EL (cell line): ENCODE measurements at places on chromosomes 12 and 14.

GRCh38 chr14:61662437-61663311 lies 32.6 kb upstream of the HIF1A start:
- peak; percentile 77 for DNase-seq

GRCh38 chr12:67665679-67666078 lies 17.1 kb downstream of the DYRK2 start:
- no peak for DNase-seq

DNA sequence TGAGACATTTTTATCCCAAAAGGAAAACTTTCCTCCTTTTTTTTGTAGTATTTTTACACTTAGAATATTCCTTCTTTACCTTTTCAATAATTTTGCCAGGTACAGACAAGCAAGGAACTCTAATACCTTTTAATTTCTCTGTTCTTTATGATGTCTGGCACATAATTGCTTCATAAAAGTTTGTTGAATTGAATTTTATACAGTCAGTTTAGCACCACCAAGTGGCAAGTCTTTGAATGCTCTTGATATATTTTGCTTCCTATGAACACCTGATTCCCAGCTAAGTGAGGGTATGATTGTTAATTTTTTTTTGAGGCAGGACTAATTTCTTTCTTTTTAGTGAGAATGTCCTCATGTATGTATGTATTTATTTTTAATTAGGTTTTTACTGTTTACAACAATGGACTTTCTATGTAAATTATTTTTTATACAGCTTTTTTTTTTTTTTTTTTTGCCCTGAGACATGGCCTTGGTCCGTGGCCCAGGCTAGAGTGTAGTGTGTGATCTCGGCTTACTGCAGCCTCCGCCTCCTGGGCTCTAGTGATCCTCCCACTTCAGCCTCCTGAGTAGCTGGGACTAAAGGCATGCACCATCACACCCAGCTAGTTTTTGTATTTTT lies 6.9 kb downstream of the TBC1D15 start:
- DNase-seq, result peak; percentile 30

GRCh38 chr12:62599854-62600437 lies 133.3 kb downstream of the MON2 start:
- DNase-seq, result no peak

DNA sequence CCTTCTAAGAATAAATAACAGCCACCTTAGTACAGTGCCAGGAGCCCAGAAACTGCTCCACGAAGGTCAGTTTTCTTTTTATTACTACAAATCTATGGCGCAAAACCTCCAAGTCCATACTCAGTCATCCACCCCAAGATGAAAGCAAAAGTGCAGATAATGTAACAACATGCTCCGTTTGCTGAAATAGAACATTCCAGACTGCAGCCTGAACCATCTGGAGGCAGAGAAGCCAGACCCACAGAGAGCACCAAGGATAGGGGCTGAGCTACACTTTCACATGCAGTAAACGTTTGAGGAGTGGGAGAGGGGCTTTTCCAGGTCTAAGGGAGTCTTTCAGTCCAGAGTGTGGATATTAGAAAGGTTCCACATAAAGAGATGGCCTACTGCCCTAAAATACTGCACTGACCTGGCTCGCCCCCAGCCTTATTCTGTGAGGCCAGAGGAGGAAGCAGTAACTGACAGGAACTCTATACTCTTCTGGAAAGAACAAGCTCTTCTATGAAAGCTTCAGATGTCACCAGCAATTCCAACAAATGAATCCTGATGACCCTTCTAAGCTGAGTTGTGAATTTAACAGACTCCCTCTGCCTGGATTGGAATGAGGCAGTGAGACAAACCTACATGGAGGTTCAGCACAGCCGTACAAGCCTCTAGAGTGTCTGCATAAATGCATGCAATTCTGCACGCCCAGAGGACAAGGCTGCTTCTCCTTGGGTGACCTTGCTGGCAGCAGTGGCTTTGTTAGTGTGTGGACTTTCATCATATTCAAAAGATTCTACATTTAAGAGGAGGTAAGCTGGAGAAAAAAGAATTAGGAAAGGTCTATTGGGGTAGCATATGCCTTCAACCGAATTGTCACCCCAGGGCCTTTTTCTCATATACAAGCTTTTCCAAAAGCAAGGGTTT lies 153.9 kb upstream of the EGLN3 start:
- DNase-seq, result no peak

DNA sequence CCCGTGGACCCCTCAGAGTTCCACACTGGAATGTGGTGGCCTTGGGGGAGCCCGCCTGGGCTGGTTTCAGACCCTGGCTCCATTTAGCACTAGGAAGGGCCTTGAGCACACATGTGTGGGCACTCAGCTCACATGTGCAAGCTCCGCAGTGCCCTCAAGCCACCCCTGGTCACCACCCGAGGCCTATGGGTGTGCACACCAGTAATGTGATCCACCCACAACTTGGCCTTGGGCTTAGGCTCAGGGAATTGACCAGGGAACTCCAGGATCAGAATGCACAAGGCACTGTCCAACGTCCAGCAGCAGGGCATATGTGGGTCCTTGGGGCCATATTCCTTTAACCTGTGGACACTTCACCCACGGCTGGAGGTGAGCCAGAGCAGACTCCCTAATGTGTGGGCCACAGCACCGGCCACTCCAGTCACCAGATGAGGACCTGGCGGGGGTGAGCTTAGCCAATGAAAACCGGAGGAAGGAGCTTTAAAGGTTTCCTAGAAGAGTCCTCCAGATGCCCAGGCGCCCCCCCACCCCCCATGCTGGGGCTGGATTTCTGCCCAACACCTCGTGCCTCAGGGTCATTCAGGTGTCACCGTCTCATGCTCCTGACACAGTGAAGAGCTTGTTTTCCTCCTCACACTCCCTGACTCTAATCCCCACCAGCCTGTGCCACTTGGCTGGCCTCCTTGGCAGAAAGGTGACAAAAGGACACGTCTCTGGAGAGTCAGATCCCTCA lies 209.2 kb downstream of the ZFP36L1 start:
- no peak for DNase-seq

- DNase-seq, result no peak
Measured at GRCh38 chr14:68639000-68639757, 153.7 kb downstream of the ZFP36L1 start.

DNA sequence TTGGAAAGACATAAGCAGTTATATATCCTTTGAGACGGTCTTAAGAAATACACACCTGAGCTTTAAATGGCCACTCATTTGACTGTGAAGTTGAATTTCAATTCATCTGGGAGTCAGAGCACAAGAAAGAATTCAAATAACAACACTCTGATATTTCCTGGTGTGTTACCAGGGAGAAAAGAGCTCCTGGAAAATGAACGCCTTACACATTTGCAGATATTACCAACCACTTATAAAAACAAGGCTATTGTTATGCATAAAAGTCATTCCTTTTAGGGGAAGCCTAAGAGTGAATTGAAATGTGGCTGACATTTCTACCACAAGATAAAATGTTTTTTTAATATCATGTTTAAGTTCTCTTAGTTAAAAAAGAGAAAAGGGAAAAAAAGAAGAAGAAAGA lies 229.2 kb upstream of the PLEKHG7 start:
- no peak for DNase-seq

DNA sequence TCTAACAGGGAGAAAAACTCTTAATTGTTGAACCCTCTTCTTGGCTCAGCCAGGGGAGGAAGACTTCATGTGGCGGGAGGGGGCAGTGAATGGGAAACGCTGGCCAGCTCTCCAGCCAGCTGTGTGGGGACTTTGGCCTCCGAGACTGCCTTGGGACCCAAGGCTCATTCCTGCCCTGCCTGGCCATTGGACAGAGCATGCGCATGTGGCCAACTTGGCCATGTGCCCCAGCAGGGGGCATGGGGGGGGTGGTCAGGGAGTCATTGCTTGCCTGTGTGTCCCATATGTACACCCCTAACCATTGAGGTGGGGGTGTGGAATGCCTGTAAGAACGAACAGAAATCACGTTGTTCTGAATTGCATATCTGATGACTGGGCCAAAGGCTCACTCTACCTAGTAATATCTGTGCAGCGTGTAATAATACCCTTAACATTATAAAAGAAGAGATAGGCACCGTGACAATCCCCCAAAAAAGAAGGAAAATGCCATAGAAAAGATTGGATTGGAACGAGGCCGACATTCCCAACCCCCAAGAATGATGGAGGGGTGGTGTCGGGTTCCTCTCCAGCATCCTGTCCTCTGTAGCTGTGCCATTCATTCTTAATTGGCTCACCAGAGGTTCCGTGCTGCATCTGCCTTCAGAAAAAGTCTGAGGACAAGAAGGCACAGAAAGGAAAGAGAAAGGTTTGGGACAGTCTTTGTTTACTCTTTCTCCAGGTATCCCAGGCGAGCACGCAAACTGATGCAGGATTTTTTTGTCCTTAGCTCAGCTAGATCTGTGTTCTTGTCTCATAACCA lies 3.5 kb upstream of the FAR2 start:
- no peak for DNase-seq

DNA sequence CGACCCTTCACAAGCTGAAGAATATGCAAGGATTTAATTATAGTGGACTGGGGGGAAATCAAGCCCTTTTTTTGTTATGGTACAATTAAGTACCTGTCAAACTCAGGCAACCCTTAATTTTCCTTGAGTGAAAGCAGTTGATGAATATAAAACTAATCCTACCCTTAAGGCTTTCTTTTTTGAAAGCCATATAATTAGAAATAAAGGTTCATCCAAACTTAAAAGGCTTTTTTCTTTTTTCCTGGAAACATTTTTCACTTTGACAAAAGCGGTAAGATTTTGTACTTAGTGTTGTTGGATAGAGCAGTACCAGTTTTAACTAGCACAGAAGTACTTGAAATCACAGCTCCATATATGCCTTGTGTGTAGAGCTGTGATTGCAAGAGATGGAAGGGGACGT lies 91.9 kb upstream of the MANSC4 start:
- DNase-seq, result no peak

DNA sequence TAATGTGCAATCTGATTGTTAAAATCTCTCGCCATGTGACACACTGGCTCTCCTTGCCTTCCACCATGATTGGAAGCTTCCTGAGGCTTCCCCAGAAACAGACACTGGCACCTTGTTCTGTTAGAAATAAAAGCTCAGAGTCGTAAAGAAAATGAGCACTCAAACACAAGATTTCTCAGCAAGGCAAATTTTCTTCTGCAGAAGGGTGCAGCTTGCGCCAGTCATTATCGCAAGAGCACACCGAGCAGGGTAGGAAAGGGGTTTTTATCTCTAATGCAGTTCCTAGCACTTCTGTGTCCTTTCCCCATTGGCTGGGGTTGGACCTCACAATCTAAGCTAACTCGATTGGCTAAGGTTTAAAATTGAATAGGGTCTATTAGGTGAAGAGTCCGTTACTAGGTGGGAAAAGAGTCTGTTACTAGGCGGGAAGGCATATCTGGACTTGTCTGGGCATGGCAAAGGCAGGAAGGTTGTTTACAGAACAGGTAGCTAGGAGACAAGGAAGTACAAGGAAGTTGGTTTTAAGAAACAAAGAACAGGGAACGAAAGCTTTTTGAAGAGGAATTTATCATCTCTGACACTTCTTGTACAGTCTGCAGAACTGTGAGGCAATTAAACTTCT lies 62.6 kb upstream of the BICD1 start:
- no peak for DNase-seq

GRCh38 chr12:108214486-108214885 lies 85.4 kb downstream of the WSCD2 start:
- DNase-seq, result peak; percentile 15

GRCh38 chr14:56115976-56116893 lies 2.0 kb upstream of the PELI2 start:
- DNase-seq, result no peak

- DNase-seq, result no peak
Measured at GRCh38 chr14:75427126-75427481, 718 bp upstream of the JDP2 start.

DNA sequence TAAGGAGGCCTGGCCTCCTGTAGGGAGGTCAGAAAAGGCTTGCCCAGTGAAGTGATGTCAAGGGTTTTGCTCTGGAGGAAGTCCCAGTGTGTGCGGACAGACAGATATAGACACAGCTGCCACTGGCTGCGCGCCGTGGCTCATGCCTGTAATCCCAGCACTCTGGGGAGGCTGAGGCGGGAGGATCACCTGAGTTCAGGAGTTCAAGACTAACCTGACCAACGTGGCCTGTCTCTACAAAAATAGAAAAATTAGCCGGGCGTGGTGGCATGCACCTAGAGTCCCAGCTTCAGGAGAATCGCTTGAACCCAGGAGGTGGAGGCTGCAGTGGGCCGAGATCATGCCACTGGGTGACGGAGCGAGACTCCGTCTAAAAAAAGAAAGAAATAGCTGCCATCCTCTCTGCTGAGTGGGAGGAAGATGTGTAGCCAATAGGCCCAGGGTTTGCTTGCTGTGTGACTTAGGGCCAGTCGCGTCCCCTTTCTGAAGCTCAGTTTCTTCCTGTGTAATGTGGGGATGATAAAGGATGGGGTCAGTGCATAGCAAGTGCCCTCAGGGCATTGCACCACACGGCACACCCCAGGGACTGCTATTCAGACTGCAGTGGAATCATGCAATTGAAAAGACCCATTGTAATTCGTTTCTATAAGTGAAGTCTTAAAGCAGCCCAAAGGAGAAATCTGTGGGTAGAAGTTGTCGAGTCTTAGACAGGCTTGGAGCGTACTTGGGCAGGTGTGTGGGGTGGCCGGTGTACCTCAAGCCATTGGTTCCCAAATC lies 18.7 kb upstream of the MLEC start:
- DNase-seq, result no peak

DNA sequence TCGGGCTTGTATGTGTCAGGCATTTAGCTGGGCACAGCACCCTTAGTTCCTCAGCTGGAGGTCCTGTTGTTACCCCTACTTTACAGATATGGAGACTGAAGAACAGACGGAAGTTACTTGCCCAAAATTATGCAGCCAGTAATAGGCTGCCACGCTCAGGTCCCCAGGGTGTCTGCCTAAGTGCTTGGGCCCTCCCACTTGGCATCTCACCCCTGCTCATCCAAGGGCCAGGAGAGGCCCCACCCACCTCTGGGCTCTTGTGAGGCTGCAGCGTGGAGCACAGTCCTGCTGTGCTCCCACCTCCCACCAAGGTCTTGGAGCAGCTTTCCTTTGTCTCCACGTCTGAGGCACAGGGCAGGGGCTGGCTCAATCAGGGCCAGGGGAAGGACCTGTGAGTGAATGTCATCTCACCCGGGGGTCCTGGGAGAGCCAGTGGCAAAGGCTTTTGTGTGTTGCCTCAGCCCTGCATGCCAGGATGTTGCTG lies 64.6 kb downstream of the BEGAIN start:
- DNase-seq, result no peak

GRCh38 chr12:27048822-27049752 lies 26.7 kb downstream of the MED21 start:
- peak; percentile 76 for DNase-seq

DNA sequence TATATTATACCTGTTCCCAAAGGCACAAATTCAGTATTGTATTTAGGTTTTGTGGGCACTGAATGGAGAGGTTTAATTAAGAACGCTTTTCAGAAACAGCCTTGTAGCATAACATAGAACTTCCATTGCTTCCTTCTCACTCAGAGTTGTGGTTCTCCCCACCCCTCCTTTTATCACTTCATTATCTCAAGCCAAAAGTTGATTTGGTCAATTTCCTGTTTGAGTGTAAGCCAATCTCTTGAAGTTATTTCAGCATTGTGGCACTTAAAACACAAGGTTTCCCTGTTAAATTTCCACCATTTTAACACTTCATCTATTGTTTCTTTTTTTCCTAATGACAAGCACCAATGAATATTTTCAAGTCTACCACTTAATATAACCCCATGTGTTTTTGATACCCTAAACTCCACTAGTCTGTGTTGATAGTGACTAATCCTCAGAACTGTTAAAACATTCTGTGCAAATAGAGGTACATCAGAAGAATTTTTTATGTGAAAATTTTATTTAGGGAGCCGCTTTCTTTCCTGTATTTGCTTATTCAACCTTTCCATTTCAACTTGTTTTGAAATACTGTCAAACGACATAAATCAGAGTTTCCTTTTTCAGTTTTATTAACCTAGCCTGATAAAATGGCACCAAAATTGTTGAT lies 340.1 kb downstream of the BCAT1 start:
- peak; percentile 13 for DNase-seq

- no peak for DNase-seq
Measured at GRCh38 chr12:93915411-93915810, 233.0 kb upstream of the PLXNC1 start.
